ENCODE measurements at places on chromosomes 6 and 20.

DNA sequence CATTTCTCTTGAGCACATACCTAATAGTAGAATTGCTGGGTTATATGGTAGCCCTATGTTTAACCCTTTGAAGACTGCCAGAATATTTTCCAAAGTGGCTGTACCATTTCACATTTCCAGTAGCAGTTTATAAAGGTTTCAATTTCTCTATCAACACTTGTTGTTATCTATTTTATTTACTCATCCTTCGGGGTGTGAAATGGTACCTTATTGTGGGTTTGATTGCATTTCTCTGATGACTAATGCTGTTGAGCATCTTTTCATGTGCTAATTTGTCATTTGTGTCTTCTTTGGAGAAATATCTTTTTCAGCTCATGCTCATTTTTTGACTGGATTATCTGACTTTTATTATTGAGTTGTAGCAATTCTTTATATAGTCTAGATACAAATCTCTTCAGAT is 5.4 kb downstream of the ENPP4 start:
- no peak for DNase-seq

DNA sequence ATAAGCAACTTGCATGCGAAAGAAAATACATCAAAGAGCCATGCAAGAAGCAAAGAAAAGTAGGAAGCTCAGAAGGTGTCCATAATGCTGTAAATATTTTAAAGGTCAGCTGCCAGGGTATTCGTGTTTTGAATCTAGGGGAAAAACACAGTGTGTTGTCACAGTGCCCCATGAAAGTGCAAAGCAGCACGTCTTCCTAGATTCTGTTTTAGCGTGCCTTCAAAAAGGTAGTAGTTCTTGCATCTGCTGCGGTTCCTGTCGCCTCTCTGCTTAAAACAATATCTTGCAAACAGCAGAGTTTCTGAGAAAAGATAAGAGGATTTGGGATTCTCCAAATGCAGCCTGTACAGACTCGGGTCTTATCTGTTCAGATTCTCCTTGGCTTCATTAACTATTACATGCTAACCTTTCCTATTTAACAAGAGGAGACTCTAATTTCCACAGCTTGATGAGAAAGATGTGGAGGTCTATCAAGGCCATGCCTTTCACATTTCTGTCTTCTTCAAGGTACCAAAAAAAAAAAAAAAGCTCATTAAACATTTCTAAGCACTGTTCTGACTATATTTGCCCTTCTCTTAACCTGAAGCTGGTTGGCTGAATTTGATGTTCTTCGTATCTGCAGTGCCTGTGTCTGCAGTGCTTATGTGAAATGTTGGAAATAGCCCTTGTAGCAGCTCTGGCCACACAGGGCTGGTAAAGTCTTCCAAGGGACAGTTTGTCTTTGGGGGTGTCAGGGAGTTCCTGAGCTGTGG is 297.5 kb downstream of the ADGB start:
- no peak for DNase-seq

- DNase-seq = no peak
These were observed 4.9 kb downstream of the FOXC1 start for GRCh38 chr6:1614448-1615150.

GRCh38 chr6:13763740-13764381 is 50.5 kb downstream of the MCUR1 start:
- no peak for DNase-seq

GRCh38 chr6:47256981-47257730 is 52.5 kb downstream of the TNFRSF21 start:
- no peak for DNase-seq

DNA sequence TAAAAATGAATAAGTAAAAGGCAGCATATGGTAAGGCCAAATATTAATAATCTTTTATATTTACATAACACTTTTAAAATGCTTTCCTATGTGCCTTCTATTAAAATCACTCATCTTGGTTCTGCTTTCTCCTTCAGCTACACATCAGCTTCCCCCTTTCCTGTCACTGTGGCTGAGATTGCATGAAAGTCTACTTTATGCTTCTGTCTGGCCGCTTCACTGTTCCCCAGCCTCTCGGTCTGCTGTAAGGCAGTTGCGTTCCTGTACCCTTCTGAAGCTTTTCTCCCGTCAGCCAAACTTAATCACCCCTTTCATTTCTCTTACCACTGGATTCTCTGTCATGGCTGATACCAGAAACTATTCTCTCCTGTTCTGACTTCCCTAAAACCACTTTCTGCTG is 34.6 kb downstream of the SOX4 start:
- no peak for DNase-seq

- no peak for DNase-seq
These were observed 34.6 kb downstream of the C6orf52 start for GRCh38 chr6:10659699-10660348.

- DNase-seq = peak; percentile 3
These were observed 194.4 kb downstream of the TMEM200A start for GRCh38 chr6:130560231-130560630.

GRCh38 chr20:49457444-49457843 is 25.0 kb downstream of the KCNB1 start:
- DNase-seq = no peak
